ENCODE measurements at places on chromosomes 3 and 15.
A peak's percentile ranks its signal among the peaks of the same experiment; 100 is the strongest.

GRCh38 chr3:66037986-66038369 is 740 bp downstream of the MAGI1 start:
- no peak for DNase-seq

- no peak for DNase-seq
Observed at GRCh38 chr3:38154033-38154494, 11.3 kb upstream of the OXSR1 start.

DNA sequence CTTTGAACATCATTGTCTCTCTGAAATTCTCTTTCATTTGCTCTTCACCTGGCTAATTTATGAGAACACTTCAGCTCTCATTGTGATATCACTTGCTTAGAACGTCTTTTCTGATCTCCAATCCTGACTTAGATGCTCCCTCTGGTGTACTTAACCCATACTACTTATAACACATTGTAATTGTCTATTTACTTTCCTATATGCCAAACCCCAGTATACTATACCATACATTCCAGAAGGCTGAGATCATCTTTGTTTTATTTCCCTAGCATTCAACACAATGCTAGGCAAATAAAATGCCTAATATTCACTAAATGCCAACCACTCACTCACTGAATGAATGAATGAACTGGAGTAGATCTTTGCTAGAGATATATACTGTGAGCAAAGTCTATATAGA is 27.0 kb upstream of the PEX5L start:
- DNase-seq: no peak

GRCh38 chr3:105362021-105362665 is 4.6 kb upstream of the ALCAM start:
- no peak for DNase-seq

DNA sequence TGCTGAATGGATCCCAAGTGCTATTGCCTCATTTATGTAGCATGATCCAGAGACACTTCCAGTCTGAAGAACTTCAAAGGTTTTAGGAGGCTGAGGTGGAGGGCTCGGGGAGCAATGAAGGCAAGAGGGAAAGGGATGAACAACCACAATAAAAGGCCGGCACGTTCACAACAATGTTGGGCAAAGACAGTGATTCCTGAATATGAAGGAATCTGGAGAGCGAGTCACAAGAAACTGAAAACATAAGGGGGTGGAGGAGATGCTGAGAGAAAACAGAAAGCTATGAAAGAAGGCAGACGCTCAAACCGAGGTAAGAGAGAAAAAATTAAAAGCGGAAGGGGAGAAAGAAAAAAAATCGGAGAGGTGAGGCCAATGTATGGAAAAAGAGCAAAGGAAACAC is 120.1 kb downstream of the GREM1 start:
- no peak for DNase-seq

DNA sequence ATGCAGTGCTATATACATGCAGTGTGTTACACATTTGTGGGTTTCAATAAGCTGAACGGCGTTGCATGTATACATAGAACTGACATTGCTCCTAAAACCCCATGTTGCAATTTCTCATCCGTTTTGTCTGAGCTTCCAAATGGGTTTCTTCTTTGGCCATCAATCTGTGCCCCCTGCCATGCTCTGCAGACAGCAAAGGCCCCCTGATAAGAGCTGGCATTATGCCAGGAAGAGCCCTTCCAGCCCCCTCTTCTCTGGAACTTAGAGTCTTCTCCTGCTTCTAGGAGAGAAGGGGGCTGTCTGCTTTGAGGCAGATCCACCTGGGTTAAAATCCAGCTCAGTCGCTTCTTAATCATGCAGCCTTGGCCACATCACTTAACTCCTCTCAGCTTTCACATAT is 254.0 kb downstream of the SLCO3A1 start:
- no peak for DNase-seq

- no peak for DNase-seq
Observed at GRCh38 chr3:181757694-181758306, 46.1 kb downstream of the SOX2 start.

DNA sequence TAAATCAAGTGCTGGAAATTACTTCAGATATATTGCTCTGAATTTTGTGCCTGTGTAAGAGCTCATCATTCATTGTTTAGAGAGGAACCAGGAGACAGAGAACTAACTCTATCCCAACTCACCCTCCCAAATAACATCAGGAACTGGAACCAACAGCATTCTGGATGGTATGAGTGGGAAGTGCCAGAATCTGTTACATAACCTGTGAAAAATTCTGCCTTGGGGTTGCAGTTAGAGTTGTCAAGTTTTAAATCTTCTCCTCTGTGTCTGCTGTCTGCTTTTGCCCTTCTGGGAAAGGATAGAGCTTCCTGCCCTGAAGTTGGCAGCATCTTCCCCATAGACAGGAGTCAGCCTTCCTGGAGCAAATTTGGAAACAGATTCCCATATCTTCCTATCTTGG is 41.2 kb downstream of the TIMP4 start:
- DNase-seq: no peak

- peak; percentile 37 for DNase-seq
Observed at GRCh38 chr3:71723452-71724170, 1.6 kb downstream of the EIF4E3 start.

DNA sequence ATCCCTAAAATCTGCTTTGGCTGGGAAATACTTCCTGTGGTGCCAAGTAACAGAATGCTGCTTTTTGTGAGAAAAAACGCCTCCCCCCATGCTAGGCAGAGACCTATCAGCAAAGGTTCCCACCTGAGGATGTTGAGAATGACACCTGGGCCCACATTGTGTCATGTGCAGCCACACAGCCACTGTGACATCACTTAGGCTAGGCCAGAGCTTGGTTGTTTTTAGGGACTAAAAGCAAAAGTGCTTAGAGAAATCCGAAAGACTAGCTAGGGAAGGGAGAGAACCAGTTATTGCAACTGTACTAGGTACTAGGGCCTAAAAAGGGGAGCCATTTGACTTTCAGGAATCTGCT is 6.2 kb downstream of the ZDHHC3 start:
- DNase-seq: no peak

GRCh38 chr15:26096581-26096980 is 233.5 kb upstream of the ATP10A start:
- no peak for DNase-seq
